Sigmoid colon (tissue), 7 donors: ENCODE measurements at places on chromosomes 5 and 9. TPM values are rescaled to one million over a fixed set of nuclear protein-coding genes. Genes with fewer than 3 reads are reported as not detected.
A peak's percentile ranks its signal among the peaks of the same experiment; 100 is the strongest.

- peak; percentile 58 for DNase-seq
These were observed 58.5 kb upstream of the UBAC1 start for GRCh38 chr9:136019681-136020060.

- no peak for DNase-seq
These were observed 20.0 kb upstream of the MSANTD3 start for GRCh38 chr9:100406962-100407361.

DNA sequence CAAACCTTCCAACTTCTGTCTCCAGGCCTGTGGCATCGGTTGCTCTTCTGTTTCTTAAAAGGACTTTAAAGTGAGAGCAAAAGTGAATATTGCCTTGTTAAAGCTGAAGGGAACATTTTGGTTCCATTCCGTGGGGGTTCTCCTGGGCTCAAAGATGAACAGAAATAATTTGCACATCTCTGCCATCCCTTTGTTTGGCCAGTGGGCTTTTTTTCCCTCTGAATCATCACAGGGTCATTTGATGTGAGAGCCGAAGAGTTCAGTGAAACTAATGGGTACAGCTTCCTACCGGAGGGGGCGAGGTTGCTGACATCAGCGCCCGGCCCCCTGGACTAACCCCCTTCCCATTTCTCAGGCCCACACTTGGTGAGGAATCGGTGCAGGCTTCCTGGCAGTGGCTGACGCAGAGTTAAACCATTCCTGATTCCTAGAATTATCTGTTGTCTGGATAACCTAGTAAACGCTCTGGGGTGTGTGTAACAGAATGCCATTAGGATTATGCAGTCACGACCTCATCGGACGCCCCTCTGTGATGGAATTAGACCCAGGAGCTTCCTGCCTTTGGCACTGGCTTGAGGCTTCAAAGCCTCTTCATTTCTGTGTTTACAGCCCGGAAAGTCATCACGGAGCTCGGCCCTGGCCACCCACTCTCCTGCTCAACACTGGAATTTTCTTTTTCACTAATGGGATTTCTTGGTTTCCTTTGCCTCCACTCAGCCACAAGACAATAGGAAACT, 61.6 kb upstream of the RPL26L1 start:
- DNase-seq, result no peak

Gene LCNL1
- total RNA-seq, result 0.49 TPM

Gene CCNJL
- total RNA-seq, result 1.8 TPM

GRCh38 chr5:150500328-150500841, 7.5 kb upstream of the NDST1 start:
- DNase-seq, result no peak

- no peak for DNase-seq
These were observed 45.8 kb downstream of the FRMPD1 start for GRCh38 chr9:37696528-37696927.

Gene SLC34A1
- total RNA-seq, result not detected

GRCh38 chr5:73496984-73497457, 1.2 kb upstream of the BTF3 start:
- DNase-seq, result no peak

Gene ZNF782
- 15.2 TPM for total RNA-seq

- no peak for DNase-seq
These were observed 84.2 kb upstream of the ERCC6L2 start for GRCh38 chr9:95791286-95791685.

DNA sequence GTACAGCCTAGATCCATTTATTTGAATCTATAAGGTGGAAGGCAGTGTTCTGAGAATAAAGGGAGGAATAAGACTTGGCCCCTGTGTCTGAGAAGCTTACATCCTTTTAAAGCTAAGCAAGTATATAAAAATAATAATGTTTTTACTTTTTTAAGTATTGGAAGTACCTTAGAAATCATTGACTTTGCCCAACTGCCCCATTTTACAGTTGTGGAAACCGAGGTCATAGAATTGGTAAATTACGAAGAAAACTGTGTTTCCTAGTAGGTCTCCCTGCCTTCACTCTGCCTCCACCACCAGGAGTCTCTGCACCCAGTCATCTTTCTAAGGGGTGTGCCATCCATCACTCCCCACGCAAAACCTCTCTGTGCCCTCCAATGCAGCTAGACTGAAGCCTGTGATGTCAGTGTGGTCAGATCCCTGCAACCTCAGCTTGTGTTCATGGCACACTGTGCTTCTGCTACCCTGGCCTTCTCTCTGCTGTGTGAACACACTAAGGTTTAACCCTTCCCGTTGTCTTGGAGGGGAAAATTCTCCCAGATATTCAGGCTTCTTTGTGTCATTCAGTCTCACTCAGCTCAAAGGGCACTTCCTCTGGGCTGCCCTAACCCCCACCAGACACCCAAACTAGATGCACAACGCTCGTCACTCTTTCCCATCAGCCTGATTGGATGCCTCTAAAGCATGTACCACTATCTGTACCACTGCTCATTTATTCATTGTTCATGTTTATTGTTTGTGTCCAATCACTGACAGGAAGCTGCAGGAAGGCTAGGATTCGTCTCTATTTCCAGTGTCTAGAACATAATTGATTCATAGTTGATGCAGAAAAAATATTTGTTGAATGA, 18.2 kb downstream of the ADRB2 start:
- DNase-seq, result no peak

DNA sequence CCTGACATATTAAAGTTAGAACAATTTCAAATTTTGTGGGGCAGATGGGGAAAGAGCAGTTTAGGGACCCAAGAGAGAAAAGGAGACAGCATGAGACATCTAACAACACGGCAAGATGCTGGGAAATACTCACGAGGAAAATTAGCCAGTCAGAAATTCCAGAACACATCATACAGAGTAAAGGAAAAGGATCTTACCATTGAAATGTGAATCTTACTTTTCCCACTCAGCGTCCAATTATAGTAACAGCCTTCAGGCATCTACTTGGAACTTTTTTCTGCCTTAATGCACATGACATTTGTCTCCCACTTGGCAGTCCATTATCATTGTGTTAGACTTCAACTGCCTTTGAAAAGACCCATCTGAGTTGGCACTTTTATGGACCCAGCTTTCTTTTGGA, 189.7 kb upstream of the SLC27A6 start:
- no peak for DNase-seq

GRCh38 chr5:149416987-149417710, 38.1 kb upstream of the IL17B start:
- DNase-seq, result peak; percentile 82

GRCh38 chr9:14670718-14671117, 22.5 kb downstream of the ZDHHC21 start:
- DNase-seq, result no peak

Gene EXD3
- total RNA-seq, result 14.4 TPM

DNA sequence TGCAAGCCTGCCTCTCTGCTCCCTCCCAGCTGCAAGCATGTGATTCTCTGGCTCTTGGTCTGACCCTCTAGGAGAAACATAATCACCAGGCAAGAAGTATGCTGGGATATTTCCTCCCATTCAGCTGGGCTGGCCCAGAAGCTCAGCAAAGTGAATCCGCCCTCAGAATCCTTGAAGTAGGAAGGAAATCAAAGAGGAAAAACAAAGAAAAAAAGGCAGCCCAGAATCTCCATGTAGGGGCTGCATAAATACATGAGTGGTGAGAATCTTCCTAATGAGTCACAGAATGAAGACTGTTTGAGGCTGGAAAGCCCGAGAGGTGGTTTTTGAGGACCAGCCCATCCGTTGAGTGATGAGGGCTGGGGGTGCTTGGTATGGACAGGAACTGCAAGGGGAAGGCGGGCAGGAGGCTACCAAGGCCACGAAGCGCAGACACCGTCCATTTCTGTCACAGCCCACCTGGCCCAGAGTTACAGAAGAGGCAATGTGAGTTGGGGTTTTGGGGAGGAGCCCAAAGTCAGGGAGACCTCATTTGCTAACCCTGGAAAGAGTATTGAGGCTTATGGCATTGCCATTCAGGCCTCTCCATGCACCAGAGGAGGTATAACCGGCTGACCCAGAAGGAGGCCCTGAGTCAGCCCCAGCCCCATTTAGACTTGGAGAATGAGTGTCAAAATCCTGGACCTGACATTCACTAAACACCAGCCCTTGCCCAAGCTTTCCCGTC, 33.4 kb upstream of the TGFBR1 start:
- DNase-seq, result no peak

DNA sequence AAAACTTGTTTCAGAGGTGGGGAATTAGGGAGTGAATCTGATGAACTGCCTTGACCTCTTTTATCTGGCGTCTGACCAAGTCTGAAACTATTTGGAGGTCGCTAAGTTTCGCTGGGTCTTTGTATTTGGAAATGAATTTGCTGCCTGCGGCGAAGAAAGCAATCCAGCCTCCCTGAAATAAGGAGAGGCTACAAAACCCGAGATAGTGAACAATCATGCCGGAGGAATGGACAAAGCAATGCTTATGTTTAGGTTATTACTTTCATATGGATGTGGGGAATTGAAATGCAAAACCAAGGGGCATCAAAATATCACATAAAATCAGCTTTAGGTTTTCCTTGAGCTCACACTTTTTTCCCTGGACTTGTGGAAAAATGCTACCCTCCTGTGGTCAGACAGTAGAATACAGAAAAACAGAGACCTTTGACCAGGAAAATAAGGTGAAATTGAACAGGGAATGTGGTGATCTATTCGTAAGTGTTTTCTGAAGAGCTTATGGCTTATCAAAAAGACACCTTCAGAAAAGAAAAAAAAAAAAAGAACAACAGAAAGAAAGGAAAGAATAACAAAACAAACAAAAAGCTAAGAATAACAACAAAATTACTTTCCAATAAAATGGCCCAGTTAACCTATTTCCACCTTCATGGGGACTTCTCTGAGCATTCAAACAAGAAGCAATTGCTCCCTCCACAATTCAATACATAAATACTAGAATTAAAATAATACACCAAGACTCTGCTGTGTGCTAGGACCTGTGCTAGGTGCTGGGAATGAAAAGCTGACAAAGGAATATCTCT, 68.6 kb upstream of the DPYSL3 start:
- no peak for DNase-seq

Gene ZDHHC11
- 3.1 TPM for total RNA-seq

- no peak for DNase-seq
These were observed 4.1 kb downstream of the SLC6A19 start for GRCh38 chr5:1205255-1206180.

DNA sequence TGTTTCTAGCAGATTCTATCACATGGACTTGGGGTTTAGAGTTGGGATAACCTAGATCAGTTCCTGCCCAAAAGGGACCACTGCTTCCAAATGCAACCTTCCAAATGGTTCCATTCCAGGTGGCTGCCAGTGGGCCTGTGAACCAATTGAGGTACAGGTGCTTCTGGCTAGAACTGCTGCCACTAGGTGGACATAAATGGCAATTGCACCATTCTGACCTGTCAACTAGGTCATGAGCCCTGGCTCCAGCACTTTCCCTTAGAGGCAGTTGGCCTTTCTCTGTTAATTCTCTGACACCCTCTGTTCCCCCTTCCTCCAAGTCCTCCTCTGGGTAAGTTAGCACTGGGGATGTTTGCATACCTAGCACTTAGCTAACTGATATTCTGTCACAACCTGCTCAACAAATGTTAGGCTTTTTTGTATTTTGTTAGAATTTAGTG, 16.6 kb upstream of the HEMGN start:
- DNase-seq, result no peak

- no peak for DNase-seq
These were observed 58.3 kb upstream of the ALDH1B1 start for GRCh38 chr9:38334234-38334633.

- DNase-seq, result no peak
These were observed 43.0 kb upstream of the ELOVL7 start for GRCh38 chr5:60887096-60887495.

DNA sequence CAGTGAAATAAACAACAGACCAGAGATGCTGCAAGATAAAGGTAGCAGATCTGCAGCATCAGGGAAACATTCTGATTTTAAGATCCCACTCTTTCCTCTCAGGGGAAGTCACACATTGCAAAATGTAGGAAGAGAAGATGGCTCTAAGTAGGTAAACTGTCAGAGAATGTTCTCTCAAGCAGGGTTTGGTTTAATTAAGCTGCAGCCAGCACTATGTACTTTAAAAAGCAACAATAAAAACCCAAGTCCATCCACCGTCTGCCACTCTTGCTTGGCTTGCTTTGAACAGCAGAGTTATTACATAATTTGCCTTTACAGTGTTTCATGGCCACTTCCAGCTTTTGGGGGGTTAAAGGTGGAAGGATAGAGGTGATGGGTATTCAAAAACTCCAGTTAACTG, 343.2 kb upstream of the DAP start:
- DNase-seq, result no peak

DNA sequence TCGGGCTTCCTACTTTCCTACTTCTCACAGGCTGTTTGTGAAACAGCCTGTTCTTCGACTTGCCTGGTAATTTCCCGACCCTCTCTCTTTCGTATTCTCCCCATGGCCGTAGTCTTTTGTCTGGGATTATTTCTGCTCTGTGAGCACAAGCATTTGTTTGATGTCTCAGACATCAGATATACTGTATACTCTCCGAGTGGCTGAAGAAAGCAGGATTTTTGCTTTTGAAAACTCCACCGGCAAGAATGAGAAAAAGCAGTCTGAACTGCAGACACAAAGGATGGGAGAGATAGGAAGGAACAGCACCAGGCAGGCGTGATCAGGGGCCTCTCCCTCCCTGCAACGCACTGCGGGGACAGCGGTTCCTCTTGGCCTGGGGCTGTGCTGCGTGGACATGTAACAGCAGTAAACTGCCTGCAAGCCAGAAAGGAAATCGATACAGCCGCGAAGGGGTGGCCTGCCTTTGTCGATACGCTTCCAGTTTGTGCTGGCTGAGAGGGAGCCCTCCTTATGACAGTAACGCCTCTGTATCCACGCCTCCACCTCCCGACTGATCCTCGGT, 313.9 kb upstream of the TLE4 start:
- DNase-seq, result no peak

DNA sequence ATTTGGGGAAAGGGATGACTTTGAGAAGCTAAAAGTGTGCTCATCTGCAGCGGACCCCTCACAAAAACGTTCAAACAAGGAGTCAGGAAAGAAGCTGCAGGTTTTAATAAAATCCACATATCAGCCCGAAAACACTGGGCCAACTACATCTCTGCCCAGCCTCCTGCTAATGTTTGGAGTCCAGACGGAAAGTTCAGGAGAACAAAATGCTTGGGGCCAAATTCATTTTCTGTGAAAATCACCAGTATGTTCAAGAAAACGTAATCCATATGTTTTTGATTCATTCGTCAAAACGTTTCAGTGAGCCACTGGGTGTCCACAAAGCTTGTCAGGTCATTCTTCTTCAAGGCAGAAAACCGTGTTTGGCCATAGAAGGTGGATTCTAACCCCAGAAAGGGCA, 87.5 kb upstream of the GAS1 start:
- DNase-seq, result no peak

DNA sequence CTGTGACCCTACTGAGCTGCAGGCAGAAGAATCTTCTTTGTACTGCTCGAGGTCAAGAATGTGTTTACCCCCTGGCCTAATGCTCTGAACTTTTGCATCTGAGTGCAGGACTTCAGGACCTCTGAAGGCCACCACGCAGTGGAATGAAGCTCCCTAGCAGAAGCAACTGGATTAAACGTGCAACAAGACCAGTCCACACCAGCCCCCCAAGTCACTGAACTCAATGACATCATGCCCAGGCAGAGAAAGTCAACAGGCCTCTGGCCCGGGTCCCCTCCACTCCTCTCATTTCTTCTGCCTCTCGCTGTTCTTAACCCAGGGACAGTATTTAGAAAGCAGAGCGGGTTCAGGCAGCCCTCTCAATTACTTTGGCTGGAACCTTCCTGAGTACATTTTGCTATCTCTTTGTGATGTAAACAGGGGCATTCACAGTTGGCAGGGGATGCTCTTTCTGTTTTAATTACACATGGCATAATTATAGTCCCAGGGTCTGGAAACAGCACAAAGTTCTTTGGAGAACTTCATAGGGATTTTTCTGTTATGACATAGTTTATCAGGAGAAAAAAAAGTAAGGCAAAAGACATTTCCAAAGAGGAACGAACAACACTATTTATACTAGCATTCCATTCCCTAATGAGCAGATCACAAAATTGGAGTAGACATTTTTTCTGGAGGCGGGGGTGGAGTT, 108.2 kb upstream of the SPATA31D4 start:
- DNase-seq, result no peak

Gene NRARP
- 2.8 TPM for total RNA-seq

Gene LRRC14B
- not detected for total RNA-seq
